Osteocyte (in vitro differentiated cells): ENCODE measurements at places on chromosomes 7 and 10. TPM values are rescaled to one million over a fixed set of nuclear protein-coding genes. Genes with fewer than 3 reads are reported as not detected.

ZNF277 gene
- total RNA-seq, result 28.1 and 32.0 TPM in 2 replicates

VWDE gene
- total RNA-seq, result not detected in 2 replicates

TBX20 gene
- not detected in 2 replicates for total RNA-seq

PRKG1 gene
- total RNA-seq, result 10.5 and 10.8 TPM in 2 replicates

TUBAL3 gene
- not detected in 2 replicates for total RNA-seq

OPN4 gene
- not detected in 2 replicates for total RNA-seq

STAG3 gene
- 1.0 and 1.5 TPM in 2 replicates for total RNA-seq

PLPP4 gene
- 1.9 and 2.0 TPM in 2 replicates for total RNA-seq

GARIN1A gene
- 3.9 TPM in 2 replicates for total RNA-seq

CCSER2 gene
- total RNA-seq, result 66.8 and 70.3 TPM in 2 replicates

MKX gene
- 20.5 and 21.5 TPM in 2 replicates for total RNA-seq

MYO3A gene
- total RNA-seq, result not detected in 2 replicates

ABCC2 gene
- total RNA-seq, result 0.24 and 0.39 TPM in 2 replicates

HACD1 gene
- 25.1 and 28.6 TPM in 2 replicates for total RNA-seq

TAC1 gene
- not detected in 2 replicates for total RNA-seq

GATAD1 gene
- total RNA-seq, result 42.2 and 42.8 TPM in 2 replicates

NET1 gene
- total RNA-seq, result 11.3 and 14.5 TPM in 2 replicates

DNA sequence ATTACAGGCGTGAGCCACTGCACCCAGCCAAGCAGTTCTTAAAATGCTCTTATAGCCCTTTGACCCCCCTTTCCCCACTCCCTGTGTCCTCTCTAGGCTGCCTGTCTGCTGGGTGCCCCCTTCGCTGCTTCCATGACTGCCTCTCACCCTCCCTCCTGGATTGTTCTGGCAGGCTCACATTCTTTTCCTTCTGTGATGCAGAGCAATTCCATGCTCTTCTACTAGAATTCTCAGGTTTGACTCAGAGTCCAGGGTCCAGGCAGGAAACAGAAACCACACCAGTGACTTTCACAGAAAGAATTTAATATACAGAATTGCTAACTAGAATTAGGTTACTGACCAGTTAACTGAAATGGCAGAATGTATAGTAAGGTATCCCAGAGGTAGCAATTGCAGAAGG is 244.8 kb downstream of the BAMBI start:
- no peak for DNase-seq

- no peak for DNase-seq
These were observed 114.2 kb upstream of the FAM180A start for GRCh38 chr7:135862586-135863340.

DNA sequence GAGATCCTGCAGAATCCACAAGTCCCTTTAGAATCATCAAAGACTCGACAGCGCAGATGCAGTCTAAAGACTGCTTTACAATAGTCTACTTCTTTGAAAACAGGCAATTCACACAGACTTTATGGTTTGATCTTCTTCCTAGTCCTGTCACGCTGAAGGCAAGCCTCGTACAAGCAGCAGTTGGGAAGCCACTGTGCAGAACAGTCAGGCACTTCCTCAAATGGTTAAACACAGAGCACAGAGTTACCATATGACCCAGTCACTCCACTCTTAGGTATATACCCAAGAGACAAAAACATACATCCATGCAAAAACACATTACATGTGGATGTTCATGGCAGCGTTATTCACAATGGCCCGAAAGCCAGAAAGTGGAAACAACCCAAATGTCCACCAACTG is 41.4 kb downstream of the LRRC20 start:
- no peak for DNase-seq

DNA sequence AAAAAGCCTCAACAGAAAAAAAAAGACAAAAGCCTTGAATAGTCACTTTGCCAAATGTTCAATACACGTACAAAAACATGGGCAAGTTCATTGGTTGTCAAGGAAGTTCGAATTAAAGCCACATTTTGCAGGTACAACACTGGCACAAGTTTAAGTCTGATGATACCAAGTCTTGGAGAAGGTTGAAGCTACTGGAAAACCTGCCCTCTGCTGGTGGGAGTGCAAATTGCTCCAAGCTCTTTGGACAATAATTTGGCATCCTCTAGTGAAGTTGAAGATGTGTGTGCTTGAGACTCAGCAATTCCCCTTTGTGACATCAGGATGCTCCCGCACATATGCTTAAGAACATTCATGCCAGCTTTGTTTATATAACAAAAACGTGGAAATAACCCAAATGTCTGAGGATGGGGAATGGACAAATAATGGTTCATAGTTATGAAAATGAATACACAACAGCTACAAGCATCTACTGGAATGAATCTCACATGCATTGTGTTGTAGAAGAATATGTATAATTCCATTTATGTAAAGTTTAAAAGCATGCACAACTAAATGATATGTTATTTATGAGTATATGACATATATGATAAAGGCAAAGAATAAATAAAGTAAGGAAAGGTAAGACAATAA is 120.0 kb upstream of the PLPP4 start:
- no peak for DNase-seq

- DNase-seq, result no peak
These were observed 13.2 kb downstream of the LDB1 start for GRCh38 chr10:102106998-102107397.

DNA sequence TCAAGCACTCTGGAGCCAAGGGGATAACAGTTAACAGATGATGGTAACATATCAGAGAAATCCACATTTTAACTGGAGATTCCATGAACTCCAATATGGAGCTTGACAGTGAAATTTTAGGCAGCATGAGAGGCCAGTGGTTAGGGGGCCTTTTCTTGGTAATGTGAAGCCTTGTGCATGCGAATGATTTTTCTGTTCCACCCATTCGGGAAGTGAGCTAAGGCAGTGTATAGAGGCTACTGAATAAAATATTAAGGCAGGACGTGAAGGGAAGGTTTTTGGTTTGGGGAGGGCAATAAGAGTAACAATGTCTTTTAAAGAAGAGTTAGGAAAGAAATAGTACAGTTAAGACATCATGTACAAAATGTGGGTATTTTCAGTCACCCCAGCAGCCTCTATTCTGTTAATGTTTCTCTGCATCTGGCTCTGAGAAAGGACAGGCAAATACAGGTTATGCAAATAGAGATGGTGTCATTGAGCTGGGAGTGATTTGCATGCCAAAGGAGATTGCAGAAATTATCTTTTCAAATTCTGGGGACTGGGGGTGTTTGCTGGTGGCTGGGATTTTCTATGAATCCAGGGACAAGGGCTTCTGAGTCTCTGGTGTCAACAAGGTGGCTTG is 6.8 kb upstream of the TAS2R60 start:
- no peak for DNase-seq

GRCh38 chr10:74822521-74823089 is 3.8 kb upstream of the KAT6B start:
- no peak for DNase-seq

DNA sequence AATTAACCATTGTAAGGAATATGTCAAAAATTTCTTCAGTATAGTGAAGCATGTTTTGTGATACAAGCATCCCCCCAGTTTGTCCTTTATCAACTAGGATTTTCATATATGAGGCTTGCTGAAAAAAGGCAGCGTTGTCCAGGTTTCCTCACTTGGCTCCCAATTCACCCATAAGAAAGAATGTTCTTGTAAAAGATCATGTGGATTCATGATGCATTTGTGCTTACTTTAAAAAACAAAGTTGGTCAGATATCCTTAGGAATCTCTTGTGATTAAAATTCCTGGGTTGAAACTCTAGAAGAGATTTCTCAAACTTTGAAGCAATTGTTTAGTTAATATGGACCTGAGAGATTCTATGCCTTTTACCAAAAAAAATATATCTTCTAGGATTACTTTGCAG is 181.8 kb downstream of the KIAA1217 start:
- DNase-seq, result no peak

GRCh38 chr7:116524609-116525297 is at the start of gene CAV1:
CAV1 (plus strand) TSS chr7:116525036; CDS start chr7:116525063, 27 bp downstream.
- peak; percentile 96 for DNase-seq

DNA sequence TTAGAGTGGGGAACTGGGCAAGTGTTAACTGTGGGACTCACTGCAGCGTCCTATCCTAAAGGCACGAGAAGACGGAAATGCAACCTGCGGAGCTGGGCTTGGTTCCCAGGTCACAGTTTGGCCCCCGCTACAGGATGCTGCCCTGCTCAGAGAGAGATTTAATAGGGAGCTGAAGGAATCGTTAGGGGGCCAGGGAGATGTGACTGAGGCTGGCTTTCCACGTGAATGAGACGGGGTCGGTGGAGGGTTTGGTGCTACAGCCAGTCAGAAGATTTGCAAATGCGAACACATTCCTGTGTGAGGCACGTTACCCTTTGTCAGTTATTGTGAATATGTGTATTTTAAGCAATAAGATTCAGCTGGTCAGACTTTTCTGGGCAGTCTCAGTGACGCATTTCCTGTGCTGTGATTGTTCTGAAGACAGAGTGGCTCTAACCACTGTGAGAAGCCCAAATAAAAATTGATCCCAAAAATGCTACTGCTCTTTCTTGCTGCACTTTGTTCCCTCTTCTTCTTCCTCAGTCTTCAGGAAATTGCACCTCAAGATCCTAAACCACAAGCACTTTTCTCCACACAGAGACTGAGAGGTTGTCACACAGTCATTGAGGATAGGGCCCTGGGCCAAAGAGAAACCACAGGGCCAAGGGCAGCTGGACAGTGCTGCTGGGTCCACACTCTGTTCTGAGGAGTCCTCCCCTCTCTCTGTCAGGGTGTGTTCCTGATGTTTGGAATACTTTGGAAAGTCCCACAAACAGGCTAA is 21.2 kb downstream of the CYP17A1 start:
- no peak for DNase-seq

- no peak for DNase-seq
These were observed 102.8 kb downstream of the MICU1 start for GRCh38 chr10:72523062-72523461.

GRCh38 chr10:25531457-25532061 is 356.8 kb downstream of the GPR158 start:
- no peak for DNase-seq

- no peak for DNase-seq
These were observed 106.2 kb downstream of the ELAPOR2 start for GRCh38 chr7:86953219-86953618.

DNA sequence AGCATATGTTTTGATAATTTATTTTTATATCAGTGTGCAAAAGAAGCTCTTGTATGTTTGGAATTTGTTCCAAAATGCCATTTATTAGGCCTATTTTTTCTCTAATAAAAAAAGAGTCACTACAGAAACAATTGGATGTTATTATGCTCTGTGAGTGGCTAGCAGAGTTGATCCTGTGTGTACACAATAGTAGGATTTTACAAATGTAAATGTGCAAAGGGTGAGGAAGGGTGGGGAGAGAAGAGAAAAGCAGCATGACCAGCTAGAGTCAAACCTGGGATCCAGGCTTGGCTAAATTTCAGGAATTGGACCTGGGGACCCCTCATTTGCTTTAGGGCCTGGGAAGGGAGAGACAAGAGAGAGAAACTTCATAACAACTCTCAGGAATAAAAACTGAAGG is 32.5 kb downstream of the SEMA3A start:
- DNase-seq, result no peak

GRCh38 chr7:69277366-69277765 is 320.9 kb upstream of the AUTS2 start:
- no peak for DNase-seq

- no peak for DNase-seq
These were observed 219.8 kb downstream of the MAD1L1 start for GRCh38 chr7:2012981-2013380.

GRCh38 chr10:74640134-74640921 is 186.1 kb upstream of the KAT6B start:
- DNase-seq, result no peak

DNA sequence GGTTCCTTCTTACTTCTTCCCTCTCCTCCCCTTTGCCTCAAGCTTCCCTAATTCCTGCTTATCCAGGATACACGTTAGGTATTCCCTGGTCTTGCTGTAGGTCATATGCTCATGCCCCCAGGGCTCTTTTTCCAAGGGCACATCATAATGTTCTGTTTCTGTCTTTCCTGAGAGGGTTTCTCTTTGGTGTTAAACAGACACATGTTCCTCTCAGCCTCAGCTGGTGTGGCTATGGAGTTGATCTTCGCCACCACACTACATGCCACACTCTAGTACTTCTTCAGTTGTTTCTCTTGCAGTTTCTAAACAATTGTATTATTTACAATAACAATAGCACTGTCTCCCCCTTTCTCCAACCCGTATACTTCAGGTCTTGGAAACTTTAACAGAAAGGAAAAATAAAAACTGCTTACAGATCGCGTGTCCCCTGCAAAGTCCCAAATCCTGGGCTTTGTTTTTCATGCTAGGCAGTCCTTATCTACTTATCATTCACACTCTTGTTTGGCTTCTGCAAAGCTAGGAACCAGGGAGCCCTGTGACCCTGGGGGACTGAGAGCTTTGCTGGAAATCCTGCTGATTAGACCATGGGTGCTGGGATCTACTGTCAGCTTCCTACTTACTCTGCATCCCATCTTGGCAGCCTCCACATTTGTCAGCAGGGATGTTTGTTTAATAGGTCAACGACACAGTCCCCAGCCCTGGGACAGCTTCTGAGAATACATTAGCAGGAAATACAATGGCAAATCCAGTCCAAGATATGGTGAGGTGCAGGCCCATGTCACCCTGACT is 193.9 kb upstream of the BMPER start:
- peak; percentile 40 for DNase-seq

- no peak for DNase-seq
These were observed 9.7 kb downstream of the CREM start for GRCh38 chr10:35136263-35136815.

DNA sequence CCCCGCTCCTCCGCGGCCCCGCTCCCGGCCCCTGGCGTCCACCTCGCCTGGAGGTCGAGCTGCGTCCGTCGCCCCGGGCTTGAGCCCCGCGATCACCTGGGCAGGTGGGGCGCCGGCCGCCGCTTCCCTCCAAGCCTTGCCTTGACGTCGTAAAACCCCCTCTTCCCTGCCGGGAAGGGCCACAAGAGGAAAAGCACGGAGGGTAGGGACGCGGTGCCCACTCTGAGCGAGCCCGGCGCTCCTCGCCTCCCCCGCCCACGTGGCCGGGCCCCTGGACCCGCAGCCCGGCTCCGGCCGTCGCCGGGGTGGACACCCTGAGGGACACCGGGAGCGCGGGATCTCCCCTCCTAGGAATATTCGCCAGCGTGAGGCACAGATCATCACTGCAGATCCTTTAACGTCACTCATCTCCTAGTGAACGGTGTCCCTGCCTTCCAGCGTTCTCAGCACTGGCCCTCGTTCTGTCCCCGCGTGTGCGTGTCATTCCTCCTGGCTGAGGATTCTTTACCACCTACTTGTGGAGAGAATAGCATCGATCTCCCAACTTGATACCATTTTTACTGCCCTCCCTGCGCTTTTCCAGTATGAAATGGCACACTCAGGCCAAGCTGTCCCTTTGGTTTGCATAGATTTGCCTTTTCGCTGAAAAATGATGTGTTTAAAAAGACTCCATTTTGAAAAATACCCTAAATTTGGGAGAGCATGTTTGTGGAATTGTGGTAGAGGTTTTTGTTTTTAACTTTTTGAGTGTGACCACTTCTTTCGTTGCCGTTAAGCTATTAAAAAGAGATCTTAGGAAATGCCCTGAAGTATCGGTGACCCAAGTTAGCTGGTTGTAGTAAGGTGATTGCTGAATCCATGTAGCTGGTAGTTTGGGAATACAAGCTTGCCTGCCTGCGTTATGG is 649 bp downstream of the ACTR3B start:
- peak; percentile 84 for DNase-seq

GRCh38 chr7:97313900-97314299 is 196.4 kb downstream of the SDHAF3 start:
- DNase-seq, result no peak
